Neural progenitor cell (in vitro differentiated cells): ENCODE measurements at places on chromosomes 1 and 21. TPM values are rescaled to one million over a fixed set of nuclear protein-coding genes. Genes with fewer than 3 reads are reported as not detected.

DNA sequence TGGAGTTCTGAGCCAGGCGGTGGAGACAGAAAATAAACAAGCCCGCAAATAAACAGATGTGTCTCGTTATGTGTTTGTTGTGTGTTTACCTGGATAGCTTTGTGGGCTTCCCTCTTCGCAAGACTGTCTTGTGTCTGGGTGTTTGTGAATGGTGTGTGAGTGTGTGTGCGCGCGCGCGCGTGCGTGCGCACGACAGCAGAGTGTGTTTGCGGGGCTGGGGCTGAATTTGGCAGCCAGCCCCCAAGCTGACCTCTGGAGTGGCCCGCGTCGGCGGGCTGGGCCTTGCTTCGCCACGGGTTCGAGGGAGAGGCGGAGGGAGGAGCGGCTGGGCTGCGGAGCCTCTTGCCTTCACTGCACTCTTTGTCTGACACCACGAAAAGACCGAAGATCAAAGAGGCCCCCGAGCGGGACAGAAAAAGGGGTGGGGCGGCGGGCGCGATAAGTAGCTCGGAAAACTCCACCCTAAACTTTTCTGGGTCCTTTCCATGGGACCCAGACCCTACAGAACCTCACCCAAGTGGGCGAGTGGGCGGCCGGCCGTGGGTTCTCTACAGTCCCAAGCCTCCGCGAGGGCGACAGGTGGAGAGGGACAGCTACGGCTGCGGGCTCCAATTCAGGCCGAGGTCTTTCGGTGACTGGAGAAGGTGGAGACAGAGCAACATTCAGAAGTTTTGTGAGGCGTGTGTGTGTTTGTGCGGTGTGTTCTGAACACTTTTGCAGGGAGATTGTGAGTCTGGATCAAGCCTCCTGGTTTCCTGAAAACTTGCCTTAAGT is 14.5 kb downstream of the PAX7 start:
- H3K27me3 ChIP-seq: peaks cover 100% of the 10 kb centered on the region
- H3K4me1 ChIP-seq: peaks cover 79% of the 10 kb centered on the region
- H3K4me3 ChIP-seq: no peak overlapping the region

GRCh38 chr1:153251087-153251486 is 8.4 kb upstream of the LORICRIN start:
- H3K27ac ChIP-seq: no peak overlapping the region
- DNase-seq: no peak
- no peaks in the 10 kb centered on the region for H3K4me1 ChIP-seq
- no peaks in the 10 kb centered on the region for H3K36me3 ChIP-seq
- H3K4me3 ChIP-seq: no peak overlapping the region

DNA sequence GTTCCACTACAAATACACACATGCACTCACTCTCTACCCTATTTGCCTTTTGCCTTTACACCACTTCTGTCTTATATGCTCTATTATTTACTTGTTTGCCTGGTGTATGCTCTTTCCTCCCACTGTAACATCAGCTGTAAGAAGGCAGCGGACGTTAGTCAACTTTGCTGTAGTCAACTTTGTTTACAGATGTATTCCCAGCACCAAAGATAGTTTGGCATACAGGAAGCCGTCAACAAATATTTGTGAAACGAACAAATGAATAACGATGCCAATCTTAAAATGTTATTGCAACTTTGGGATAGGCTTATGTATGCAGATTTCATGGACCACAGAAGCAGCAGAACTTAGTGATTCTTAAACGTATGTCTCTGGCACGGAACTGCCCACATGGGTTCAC is 138.3 kb upstream of the GALNT2 start:
- no peaks in the 10 kb centered on the region for H3K36me3 ChIP-seq
- no peak overlapping the region for H3K27ac ChIP-seq
- DNase-seq: no peak
- H3K4me1 ChIP-seq: no peaks in the 10 kb centered on the region
- H3K27me3 ChIP-seq: no peaks in the 10 kb centered on the region
- no peak overlapping the region for H3K4me3 ChIP-seq

GRCh38 chr1:11307852-11308251 is 34.9 kb downstream of the UBIAD1 start:
- H3K27me3 ChIP-seq: no peaks in the 10 kb centered on the region
- no peak for DNase-seq
- H3K4me1 ChIP-seq: peaks cover 15% of the 10 kb centered on the region
- H3K27ac ChIP-seq: no peak overlapping the region
- H3K36me3 ChIP-seq: no peaks in the 10 kb centered on the region

DNA sequence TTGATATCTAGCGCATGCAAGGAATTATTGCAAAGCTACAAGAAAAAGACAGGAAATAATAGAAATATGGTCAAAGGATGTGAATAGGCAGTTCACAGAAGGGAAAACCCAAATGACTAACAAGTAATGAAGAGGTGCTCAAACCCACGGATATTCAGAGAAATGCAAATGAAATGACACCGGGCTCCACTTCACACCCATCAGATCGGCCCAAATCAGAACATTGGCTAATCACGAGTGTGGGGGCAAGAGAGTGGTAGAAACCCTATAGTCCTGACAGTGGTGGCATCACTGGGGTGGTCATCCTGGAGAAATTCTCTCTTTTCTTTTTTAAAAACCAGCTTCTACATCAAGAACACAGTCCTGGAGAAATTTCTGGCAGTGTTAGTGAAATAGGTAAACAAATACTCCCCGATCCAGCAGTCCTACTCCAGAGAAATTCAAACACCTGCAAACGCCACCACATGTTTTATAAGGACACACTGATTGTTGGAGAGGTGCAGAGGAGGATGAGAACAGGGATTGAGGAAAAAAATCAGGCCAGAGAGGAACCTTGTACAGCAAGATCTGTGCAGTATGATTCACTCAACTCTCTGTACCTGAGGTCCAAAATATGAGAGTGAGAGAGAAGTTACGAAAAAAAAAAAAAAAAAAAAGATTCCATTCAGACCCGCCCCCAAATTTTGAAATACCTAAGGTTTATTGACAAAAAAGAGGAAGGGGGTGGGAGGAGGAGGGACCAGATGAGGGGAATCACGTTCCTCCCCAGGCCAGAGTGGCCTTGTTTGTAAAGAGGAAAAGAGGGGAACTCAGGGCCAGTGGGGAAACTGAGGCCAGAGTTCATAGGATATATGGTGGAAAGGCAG is 9.2 kb upstream of the TNFRSF1B start:
- no peaks in the 10 kb centered on the region for H3K36me3 ChIP-seq
- H3K27me3 ChIP-seq: no peaks in the 10 kb centered on the region
- DNase-seq: no peak
- H3K27ac ChIP-seq: no peak overlapping the region
- H3K4me1 ChIP-seq: peaks cover 21% of the 10 kb centered on the region

DSCAM gene
- total RNA-seq: 0.03 TPM in 1 of 2 replicates, not detected in the other

NBPF4 gene
- total RNA-seq: not detected in 2 replicates

PGLYRP3 gene
- total RNA-seq: not detected in 2 replicates

- no peaks in the 10 kb centered on the region for H3K27me3 ChIP-seq
- no peaks in the 10 kb centered on the region for H3K36me3 ChIP-seq
- no peak overlapping the region for H3K27ac ChIP-seq
These were observed 39.7 kb downstream of the NKAIN1 start for GRCh38 chr1:31199949-31200348.

DNA sequence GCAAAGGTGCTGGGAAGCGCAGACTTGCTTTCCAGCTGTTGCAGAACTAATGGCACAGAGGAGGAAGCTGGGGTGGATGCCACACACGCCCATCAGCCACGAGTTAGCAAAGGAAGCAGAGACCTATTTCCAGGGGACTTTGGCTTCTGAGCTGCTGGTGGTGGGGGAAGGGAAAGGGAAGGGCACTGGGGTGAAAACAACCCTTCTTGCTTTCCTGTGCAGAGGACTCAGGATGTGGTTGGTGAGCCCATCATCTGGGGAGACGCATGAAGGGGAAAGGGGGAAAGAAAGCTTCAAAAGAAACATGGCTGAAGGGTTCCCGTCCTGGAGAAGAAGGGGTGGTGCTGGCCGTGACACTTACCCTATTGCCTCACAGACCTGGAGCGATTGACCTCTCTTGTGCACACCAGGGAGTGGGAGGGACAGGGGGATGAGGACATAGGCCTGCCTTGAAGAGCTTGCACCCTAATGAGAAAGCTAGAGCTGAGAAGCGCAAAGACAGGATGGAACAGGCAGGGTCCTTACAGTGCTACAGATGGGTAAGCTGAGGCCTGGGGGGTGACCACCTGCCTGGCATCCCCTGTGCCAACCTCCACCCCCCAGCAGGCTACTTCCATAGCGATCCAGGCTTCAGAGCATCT is 140.8 kb upstream of the RAB4A start:
- no peaks in the 10 kb centered on the region for H3K27me3 ChIP-seq
- DNase-seq: no peak
- H3K4me3 ChIP-seq: no peak overlapping the region
- no peaks in the 10 kb centered on the region for H3K36me3 ChIP-seq
- H3K4me1 ChIP-seq: peaks cover 15% of the 10 kb centered on the region
- H3K27ac ChIP-seq: no peak overlapping the region

GRCh38 chr1:45122724-45123123 is 83.7 kb downstream of the ZSWIM5 start:
- DNase-seq: peak; percentile 23
- H3K27ac ChIP-seq: no peak overlapping the region
- H3K36me3 ChIP-seq: no peaks in the 10 kb centered on the region
- H3K4me1 ChIP-seq: peaks cover 21% of the 10 kb centered on the region

- H3K36me3 ChIP-seq: no peaks in the 10 kb centered on the region
- no peak overlapping the region for H3K27ac ChIP-seq
- no peaks in the 10 kb centered on the region for H3K27me3 ChIP-seq
- H3K4me1 ChIP-seq: peaks cover 6% of the 10 kb centered on the region
- no peak overlapping the region for H3K4me3 ChIP-seq
These were observed 35.2 kb upstream of the DHCR24 start for GRCh38 chr1:54922040-54922761.

DNA sequence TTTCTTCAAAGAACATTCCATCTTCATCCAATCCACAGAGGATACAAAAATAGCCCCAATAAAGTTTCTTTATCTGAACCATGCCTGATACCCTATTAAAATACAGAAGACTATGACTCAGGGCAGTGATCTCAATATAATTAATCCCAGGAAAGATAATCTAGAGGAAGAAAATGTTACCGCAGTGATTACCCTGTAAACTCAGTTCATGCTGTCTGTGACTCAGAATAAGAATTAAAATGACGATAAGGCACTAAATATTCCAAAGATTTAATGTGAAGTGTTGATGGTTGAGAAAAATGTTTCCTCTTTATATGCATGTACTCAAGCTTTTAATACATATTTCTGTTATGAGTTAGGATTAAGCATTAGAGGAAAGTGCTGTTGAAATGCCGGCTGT is 88.6 kb upstream of the LYPLAL1 start:
- no peaks in the 10 kb centered on the region for H3K36me3 ChIP-seq
- H3K27ac ChIP-seq: no peak overlapping the region
- no peak overlapping the region for H3K4me3 ChIP-seq
- H3K27me3 ChIP-seq: no peaks in the 10 kb centered on the region

DNA sequence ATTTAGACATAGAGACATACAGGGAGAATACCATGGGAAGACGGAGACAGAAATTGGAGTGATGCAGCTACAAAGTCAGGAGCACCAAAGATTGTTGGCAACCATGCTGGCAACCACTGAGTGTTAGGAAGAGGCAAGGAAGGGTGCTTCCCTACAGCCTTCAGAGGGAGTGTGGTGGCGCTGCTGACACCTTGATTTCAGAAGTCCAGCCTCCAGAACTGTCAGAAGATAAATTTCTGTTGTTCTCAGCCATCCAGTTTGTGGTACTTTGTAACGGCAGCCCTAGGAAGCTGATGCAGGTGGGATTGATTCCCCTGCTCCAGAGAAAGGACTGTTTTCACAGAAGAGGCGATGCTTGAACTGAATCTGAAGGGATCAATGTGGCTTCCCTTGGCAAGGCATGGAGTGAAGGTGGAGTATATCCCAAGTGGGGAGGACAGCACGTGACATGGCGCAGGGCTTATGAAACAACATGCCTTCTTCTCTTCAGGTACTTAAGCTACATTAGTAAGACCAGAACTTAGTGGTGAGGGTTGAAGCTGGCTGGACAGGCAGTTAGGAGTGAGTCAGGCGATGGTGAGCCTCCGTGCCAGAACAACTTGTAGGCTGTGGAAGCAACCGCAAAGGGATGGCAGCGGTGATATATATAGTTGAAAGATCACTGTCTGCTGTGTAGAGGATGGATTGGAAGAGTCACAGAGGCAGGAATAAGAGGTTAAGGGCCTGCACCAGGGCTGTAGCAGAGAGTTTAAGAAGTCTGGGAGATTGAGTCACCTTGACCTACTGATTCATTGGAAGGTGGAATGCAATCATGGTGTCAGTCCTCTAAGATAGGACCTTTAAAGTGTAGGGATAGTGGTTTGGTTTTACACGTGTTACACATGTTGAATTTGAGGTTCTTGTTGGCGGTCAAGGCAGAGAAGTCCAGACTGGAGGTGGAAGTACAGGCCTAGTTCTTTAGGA is 2.1 kb downstream of the LEPR start:
- no peaks in the 10 kb centered on the region for H3K36me3 ChIP-seq
- H3K4me1 ChIP-seq: peaks cover 24% of the 10 kb centered on the region
- H3K27me3 ChIP-seq: no peaks in the 10 kb centered on the region
- H3K27ac ChIP-seq: no peak overlapping the region

- H3K4me1 ChIP-seq: peaks cover 6% of the 10 kb centered on the region
- H3K36me3 ChIP-seq: no peaks in the 10 kb centered on the region
- H3K27me3 ChIP-seq: no peaks in the 10 kb centered on the region
- H3K4me3 ChIP-seq: no peak overlapping the region
- DNase-seq: no peak
These were observed 75.2 kb upstream of the GALNT2 start for GRCh38 chr1:229991724-229992333.

DNA sequence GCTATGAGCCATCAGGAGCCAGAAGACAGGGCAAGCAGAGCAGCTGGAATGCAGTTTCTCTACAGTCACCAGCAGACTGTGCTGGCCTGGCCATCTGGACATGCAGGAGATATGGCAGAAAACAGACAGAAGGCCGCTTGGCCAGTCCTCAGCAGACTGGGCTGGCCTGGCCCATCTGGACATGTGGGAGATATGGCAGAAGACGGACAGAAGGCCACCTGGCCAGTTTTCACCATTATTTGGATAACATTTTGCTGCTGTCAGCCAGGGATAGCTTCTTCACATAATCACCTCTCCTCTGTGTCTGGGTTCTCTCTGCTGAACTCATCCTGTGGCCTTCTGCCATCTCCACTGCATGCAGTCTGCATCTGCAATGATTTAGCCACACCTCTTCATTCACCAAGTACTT is 25.0 kb upstream of the CACYBP start:
- H3K4me1 ChIP-seq: peaks cover 12% of the 10 kb centered on the region
- no peak overlapping the region for H3K4me3 ChIP-seq
- H3K27me3 ChIP-seq: no peaks in the 10 kb centered on the region
- no peaks in the 10 kb centered on the region for H3K36me3 ChIP-seq

DHX9 gene
- total RNA-seq: 257 and 400 TPM in 2 replicates

VHLL gene
- 0.34 TPM in 1 of 2 replicates, not detected in the other for total RNA-seq

E2F2 gene
- 3.4 and 7.0 TPM in 2 replicates for total RNA-seq

DNA sequence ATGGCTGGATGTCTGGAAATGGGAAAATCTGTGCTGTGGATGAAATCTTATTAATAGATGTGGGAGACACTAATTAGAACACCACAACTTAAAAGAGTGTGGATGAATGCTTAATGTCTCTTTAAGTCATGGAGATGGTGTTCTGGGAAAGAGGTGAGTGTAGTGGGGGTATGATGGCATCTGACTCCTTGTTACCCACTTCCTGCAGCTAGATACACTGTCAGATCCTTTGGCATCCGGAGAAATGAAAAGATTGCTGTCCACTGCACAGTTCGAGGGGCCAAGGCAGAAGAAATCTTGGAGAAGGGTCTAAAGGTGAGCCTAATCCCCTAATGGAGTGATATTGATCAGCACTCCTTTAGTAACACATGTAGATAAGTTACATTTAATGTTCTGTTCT is 2.0 kb downstream of the RPL11 start:
- peaks cover 14% of the 10 kb centered on the region for H3K4me1 ChIP-seq
- H3K27ac ChIP-seq: no peak overlapping the region
- H3K27me3 ChIP-seq: no peaks in the 10 kb centered on the region
- H3K4me3 ChIP-seq: peak overlapping the region; percentile 97
- no peak for DNase-seq
- peaks cover 23% of the 10 kb centered on the region for H3K36me3 ChIP-seq
